ENCODE measurements at places on chromosomes 1 and 21.
A peak's percentile ranks its signal among the peaks of the same experiment; 100 is the strongest.

- DNase-seq = no peak
Measured at GRCh38 chr21:36552434-36552785, 72.5 kb upstream of the CLDN14 start.

GRCh38 chr1:45516465-45516864 is 5.2 kb downstream of the PRDX1 start:
- DNase-seq = no peak

DNA sequence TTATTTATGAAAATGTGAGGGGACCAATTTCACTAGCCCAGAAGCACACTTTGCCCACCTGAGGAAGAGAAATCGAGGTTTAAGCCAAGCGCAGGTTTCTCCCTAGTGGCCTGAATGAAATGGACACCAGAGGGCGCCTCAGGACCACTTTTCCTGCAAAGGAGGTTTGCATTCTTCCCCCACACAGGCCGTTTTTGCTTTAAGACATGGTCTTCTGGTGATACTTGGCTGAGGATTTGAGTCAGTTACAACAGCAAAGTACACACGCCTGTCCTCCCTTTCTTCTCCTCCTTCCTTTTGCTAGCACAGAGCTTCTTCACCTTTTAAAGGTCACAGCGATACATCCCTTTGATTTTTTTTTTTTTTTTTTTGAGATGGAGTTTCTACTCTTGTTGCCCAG is 5.4 kb downstream of the PLA2G2E start:
- DNase-seq = peak; percentile 81

DNA sequence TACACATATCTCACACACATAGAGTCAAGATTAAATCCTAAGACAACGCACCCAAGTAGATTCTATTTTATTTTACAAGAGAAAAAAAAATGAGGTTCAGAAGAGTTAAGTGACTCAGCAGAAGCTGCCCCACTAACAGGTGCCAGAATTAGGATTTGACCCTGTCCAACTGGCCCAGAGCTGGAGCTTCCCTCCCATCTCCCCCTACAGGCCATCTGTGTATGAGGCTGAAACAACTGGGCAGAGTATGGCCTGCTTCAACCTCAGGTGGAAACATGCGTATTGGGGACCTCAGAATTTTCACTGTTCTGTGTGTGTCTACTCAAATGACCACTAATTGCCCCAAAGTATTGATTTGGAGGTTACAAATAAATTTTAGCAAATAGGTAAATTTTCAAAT is 29.9 kb downstream of the PSMG1 start:
- DNase-seq = no peak

DNA sequence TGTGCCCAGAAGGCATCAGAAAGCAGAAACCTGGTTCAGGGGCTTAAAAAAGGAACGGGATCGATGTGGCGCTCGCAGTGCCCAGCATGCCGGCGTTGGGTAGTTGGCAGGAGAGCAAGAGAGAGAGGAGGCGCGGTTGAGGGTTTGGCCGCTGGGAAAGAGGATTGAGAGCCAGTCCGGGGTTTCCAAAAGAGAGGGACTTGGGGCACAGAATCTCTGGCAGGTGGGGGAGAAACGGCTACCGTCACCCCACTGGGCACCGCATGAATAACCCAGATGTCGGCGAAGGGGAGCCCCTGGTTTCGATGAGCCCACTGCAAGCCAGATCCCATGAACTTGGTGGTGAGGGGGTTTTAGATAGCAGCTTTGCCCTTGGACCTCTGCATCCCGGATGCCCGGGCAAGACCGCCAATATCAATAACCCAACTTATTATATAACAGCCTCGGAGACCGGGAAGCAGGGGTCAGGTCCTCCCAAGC is 60.4 kb upstream of the ACOT11 start:
- DNase-seq = no peak
